ENCODE measurements at places on chromosomes 11 and 22.

DNA sequence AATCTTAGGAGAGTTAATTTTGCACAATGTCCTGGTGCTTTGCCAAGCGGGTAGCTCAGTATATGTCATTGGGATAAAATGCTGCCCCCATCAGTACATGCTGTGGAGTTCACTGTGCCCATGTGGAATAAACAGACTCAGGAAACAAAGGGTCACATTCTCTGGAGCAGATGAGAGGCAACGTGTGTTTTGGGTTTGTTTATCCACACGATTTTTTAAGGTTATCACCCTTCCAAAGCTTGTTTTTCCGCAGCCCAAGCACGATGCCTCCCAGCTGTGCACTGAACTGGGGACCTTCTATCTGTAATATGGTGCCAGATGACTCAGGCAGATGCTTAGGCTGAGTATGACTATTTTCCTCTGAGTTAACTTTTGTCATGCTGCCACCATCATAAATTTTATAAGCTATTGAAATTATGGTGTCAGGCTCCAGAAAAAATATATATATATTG lies 6.5 kb downstream of the OR4D6 start:
- DNase-seq = no peak

DNA sequence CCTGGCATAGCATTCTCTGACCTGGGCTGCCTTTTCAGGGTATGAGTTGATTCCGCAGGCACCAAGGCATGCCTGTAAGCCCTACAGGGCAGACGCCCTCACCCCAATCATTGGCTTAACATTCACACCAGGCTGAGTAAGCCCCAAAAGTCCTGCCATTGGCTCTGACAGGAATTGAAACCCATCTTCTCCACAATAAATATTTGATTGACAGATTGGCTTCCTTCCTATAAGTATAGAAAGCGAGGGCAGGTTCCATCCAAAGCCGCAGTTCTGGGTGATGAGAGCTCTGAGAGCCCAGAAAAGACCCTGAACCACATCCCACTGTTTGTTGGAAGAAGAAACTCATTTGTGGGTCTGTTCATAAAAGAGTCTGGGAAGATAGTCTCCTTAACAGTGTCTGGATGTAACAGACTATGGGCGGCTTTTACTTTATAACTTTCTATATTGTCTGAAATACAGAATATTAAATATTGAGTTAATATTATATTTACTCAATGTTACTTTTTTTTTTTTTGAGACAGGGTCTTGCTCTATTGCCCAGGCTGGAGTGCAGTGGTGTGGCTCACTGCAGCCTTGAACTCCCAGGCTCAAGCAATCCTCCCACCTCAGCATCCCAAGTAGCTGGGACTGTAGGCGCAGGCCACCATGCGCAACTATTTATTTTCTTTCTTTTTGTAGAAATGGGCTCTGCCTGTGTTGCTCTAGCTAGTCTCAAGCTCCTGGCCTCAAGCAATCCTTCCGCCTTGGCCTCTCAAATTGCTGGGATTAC lies 46.8 kb downstream of the FAM83F start:
- DNase-seq = no peak

- DNase-seq = no peak
Measured at GRCh38 chr11:134464981-134465730, 53.1 kb upstream of the B3GAT1 start.

DNA sequence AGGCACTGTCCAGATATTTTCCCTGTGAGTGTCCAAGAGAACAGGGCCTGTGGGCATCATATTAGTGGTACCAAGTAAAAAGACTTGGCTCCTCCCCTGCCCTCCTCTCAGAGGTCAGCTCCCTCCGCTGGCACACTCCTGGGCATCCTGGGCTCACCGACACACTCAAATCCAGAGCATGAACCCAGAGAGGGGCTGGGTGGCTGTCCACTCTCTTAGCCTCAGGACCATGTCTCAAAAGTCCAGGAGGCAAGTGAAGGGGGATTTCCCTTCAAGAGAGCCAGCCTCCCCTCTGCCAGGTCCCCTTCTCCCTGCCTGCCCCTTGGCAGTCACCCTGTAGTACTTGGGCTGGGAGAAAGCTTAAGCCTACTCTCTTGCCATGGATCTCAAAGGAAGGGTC lies 10.3 kb downstream of the BCL9L start:
- no peak for DNase-seq

- DNase-seq = no peak
Measured at GRCh38 chr11:85394283-85394682, 232.9 kb downstream of the DLG2 start.

GRCh38 chr11:126111458-126112116 lies 48.9 kb upstream of the CDON start:
- no peak for DNase-seq

GRCh38 chr11:105052487-105052886 lies 7.4 kb upstream of the CARD16 start:
- DNase-seq = no peak

DNA sequence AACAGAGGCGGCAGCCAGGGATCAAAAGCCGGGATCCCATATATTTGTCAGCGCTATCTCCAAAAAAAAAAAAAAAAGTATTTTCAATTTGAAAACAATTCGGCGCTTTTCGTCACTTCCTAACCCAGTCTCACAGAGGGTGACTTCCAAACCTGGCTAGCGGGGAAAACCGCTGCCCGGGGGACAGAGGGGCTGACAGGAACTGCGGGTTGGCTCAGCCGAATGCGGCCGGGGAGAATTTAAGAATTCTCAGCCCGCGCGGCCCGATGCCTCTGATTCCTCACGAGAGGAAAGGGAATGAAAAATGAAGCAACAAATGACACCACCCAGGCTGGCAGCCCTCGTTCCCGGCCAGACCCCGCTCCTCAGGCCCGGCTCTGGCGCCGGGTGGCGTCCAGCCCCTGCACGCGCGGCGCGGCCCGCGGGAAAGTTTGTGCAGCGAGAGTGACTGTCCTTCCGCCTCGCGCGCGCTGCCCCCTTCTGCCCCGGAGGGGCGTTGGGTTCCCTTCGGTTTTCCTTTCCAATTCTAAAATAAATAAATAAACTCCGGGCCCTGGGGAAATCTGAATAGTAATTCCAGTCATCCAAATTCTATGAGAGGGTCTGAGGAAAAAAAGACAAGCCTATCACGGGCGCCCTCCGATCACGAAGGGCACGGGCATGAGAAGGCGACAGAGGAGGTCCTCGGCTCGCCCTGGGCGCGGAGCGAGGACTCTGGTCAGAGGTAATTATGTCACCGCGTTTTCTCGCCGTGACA lies 4.8 kb upstream of the PAX6 start:
- no peak for DNase-seq

DNA sequence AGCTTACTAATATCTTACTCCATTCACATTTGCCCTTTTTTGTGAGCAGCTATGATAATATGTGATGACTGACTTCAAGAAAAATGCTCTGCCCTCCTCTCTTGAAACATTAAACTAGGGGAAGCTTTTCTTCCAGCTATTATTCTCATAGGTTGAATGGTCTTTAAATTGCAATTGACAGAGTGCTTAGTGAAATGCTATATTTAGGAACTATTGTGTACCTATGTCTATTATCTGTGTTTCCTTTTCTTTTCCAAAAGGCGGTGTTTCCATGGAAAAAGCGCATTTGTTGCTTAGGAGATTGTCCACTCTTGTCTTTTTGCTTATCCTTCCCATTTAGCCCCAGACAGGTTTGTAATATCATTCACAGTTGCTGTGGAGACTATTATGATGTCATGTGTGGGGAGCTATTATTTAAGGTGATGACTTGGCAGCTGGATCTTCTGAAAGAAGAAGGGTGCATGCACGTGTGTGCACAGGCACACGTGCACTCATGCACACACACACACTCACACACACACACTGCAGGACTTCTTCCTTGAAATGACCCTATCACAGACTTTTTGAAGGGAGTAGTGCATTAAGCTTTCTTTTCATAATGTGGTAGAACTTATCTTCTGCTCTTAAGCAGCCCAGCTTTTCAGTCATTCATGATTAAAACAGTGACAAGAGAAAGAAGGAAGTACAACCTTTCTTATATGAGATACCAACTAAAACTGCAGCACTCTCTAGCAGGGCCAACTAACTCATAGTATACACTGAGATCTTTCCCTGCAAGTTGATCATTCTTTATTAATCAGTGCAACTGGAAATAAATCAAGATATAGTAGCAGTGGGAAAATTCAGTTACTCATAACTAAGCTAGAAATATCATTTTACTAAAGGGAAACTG lies 340.8 kb upstream of the MTNR1B start:
- no peak for DNase-seq

GRCh38 chr11:92246630-92247029 lies 22.0 kb downstream of the FAT3 start:
- no peak for DNase-seq

- no peak for DNase-seq
Measured at GRCh38 chr11:116686866-116687265, 85.9 kb downstream of the BUD13 start.

GRCh38 chr11:82792319-82792718 lies 58.7 kb upstream of the FAM181B start:
- no peak for DNase-seq

DNA sequence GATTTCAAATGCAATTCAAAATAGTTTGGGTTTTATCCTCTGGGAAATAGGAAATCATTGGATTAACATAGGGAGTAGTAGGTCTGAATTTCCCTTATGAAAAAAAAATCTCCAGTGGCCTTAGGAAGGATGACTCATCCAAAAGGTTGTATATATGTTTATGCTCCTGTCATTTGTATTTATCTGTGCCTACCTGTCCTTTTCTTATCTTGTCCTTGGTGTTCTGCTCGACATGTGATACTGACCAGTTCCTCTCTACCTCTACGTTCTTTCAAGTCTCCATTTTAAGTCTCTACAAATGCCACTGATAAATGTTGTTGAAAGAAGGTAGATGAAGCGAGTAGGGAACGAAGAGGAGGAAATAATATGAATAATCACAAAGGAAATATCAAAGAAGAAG lies 3.0 kb upstream of the SOX6 start:
- DNase-seq = no peak

Measured in SK-N-MC (cell line).